ENCODE measurements at places on chromosomes 4 and X. TPM values are rescaled to one million over a fixed set of nuclear protein-coding genes. Genes with fewer than 3 reads are reported as not detected.

The TMSB15C gene
- 8.6 TPM for total RNA-seq

The TNMD gene
- total RNA-seq: not detected

The RNF212 gene
- total RNA-seq: 3.3 TPM

The DIPK2B gene
- total RNA-seq: 286 TPM

The FGF2 gene
- total RNA-seq: 26.1 TPM

The ASB9 gene
- 2.8 TPM for total RNA-seq

The DAPP1 gene
- total RNA-seq: not detected

The STBD1 gene
- 1.8 TPM for total RNA-seq

Data from endothelial cell (in vitro differentiated cells).